ENCODE measurements at places on chromosomes 6 and 20.

DNA sequence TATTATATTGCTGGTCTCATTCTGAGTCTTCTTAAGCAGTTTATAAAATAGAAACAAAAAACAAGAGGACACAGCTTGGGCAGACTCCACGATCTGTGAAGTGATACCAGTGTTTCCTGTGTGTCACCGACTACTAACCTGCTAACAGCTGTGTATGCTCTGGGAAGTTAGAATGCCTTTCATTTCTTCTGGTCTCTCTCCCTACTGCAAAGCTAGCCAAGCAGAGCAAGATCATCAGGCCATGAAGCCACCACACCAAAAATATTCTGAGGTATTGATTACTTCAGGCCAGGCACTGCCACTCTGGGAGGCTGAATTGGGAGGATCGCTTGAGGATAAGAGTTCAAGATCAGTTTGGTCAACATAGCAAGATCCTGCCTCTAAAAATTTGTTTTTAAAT is 46.9 kb upstream of the SMIM29 start:
- no peak for DNase-seq

DNA sequence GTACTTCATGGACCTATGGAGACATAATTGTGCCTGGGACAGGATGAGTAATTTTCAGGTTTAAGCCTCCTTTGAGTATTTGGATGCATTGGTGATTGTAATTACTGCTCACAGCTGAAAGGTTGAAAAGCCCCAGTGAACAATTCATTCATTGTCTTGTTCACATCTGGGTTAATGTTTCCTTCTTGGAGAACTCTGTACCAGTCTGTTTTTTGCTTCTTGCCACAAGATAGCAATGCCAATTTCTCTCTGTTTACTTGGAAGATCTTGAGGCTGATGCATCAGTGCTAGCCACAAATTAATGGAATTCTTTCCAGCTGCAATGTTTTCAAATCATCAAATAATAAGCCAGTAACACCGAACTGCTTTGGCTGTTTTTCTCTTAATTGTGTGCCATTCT is 207.8 kb downstream of the BMP2 start:
- DNase-seq = no peak

DNA sequence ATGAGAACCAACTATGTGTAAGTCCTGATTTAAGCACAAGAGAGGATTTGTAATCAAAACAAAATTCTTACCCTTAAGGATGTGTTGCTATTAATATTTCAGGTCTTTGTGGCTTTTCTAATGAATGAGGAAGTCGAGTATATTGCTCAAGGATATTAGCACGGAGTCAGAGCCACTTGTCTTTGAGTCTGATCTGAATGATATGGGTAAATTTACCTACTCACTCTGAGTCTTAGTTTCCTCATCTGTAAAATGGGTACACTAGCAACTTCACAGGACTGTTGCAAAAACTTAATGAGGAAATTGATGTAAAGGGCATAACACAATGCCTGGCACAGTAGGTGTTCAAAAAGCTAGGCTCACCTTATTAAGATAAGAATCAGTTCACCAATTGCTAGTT is 30.0 kb upstream of the QKI start:
- no peak for DNase-seq

DNA sequence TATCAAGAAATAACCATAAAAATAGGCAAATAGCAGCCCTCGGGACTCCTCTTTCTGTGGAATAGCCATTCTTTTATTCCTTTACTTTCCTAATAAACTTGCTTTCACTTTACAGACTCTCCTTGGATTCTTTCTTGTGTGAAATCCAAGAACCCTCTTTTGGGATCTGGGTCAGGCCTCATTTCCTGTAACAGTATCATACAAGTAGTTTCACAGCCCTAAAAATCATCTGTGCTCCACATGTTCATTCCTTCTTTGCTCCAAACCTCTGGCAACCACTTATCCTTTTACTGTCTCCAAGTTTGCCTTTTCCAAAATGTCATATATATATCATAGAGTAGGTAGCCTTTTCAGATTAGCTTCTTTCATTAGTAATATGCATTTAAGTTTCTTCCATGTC is 13.5 kb upstream of the NT5E start:
- DNase-seq = no peak

- no peak for DNase-seq
Observed at GRCh38 chr6:67680297-67680932, 954.7 kb upstream of the ADGRB3 start.

DNA sequence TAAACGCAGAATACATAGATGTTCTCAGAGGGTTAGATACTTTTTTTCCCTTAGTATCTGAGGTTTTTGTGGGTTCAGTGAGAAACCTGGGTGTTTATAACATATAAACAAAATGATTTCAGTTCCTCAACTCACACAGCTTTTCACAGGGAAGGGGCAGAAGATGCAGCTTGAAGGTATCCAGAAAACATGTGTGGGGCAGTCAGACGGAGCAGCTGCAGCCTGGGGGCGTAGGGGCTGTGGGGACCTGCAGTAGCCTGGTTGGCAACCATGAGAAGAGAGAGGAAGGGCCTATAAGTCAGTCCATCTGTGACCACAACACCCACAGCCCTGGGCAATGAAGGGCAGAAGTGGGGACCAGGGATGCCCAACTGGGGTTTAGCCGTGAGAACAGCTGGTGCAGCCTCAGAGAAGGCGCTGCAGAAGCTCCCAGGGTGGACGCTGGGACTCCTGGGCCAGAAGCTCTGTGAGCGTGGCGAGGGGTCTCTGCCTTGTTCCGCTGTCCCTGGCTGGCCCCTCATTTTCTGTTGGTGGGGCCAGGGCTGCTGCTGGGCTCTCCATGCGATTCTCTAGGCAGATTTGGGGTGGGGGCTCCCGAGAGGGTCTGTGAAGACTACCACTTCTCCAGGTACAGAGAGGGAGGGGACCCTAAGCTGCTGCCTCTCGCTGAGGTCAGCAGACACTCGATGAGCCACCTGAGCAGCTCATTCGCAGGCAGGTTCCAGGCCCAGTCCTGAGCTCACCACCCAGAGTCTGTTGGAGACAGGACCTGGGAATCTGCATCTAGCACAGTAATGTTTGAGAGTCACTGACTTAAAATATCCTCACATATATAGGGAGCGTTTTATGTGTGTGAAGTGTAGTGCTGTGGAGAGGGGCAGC is 181.2 kb downstream of the ZDHHC14 start:
- DNase-seq = no peak

DNA sequence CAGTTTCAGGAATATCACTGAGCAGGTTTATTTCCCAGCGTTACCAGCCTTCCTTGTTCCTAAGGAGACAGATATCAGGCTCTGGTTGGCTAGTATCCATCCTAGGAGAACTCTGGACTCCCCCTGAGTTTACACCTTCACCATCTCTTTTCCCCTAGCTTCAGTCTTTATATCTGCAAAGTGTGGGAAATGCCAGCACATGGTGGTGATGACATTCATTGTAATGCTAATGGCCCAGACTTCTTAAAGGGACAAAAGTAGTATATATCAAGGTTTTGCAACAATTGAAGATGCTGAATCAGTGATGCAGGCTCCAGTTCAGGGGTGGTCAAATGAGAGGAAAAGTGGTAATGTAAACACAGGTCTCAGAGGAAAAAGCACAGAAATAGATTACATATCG is 224.3 kb upstream of the SYNDIG1 start:
- no peak for DNase-seq

- peak; percentile 83 for DNase-seq
Observed at GRCh38 chr6:33375143-33375671, 16.4 kb upstream of the KIFC1 start.

GRCh38 chr6:105210932-105211531 is 31.2 kb upstream of the POPDC3 start:
- no peak for DNase-seq

GRCh38 chr20:35342154-35342769 is 50.0 kb upstream of the FAM83C start:
- no peak for DNase-seq

- DNase-seq = no peak
Observed at GRCh38 chr6:80268865-80269730, 162.6 kb downstream of the BCKDHB start.

DNA sequence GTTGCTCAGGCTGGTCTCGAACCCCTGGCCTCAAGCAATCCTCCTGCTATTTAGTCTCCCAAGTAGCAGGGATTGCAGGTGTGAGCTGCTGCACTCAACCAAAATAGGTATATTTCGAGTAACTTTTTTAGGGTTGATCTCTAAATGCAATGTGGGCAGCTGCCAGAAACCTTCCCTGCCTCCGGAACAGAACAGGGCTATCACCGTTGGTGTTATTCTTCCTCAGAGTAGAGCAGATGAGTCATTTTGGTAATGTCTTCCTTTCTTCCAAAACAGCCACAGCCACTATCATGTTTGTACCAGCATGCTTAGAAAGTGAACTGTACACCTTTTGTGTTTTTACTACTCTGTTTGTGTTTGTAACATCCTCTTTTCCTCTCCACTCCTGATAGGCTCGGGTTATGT is 44.1 kb downstream of the SNX9 start:
- DNase-seq = no peak

DNA sequence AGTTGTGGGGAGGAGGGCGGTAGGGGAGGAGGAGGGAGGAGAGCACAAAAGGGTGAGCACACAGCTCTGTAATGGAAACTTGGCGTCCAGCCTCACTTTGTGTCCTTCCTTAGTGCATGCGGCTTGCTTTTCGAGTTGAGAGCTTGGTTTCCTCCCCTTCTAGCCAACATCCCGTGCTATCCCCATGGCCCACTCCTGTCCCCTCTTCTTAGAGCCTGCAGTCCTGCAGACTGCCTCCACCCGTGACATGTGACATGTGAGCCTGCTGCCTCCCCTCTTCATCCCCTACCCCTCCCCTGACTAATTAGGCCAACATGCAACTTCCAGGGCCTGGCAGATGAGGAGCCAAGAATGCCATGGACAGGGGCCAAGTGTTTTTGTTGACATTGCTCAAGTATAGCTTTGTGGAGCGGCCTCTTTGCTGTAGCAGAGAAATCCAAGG is 63.2 kb downstream of the SLC24A3 start:
- DNase-seq = peak; percentile 77

DNA sequence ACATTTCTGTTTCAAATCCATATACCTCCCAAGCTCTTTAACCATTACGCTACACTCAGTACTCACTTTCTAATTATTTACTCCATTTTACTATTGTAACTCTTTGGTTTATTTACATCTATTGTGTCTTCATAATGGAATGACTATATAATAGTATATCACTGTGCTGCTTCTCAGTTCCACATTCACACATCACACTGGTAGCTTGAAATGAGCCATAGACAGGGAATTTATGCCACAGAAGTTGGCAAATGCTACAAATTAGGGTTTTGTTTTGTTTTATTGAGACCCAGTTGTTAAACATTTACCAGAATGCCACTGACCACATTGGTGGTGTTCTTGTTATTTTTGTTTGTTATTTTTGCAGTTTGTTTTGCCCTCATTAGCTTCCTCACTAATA is 213.9 kb downstream of the KCNQ5 start:
- DNase-seq = no peak

GRCh38 chr20:24437196-24438082 is 32.0 kb upstream of the SYNDIG1 start:
- DNase-seq = no peak

- no peak for DNase-seq
Observed at GRCh38 chr20:57896017-57896416, 186.2 kb upstream of the PMEPA1 start.

DNA sequence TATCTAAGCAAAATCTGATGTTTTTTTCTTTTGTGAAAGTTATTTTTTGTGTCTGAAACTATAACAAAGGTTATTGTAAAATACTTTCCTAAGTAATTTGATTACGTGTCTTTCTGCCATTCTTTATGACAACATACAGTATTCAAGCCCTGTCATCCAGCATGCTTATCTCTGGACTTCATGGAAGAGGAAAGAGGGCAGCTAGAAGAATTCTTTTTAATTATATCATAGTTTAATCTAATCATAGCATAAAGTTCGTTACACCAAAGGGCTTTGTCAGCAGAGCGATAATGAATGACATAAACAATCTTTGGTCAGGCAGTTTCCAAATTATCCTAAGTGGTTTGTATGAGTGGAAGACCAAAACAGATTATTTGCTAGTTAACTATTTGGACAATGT is 3.5 kb downstream of the ENPP3 start:
- no peak for DNase-seq

DNA sequence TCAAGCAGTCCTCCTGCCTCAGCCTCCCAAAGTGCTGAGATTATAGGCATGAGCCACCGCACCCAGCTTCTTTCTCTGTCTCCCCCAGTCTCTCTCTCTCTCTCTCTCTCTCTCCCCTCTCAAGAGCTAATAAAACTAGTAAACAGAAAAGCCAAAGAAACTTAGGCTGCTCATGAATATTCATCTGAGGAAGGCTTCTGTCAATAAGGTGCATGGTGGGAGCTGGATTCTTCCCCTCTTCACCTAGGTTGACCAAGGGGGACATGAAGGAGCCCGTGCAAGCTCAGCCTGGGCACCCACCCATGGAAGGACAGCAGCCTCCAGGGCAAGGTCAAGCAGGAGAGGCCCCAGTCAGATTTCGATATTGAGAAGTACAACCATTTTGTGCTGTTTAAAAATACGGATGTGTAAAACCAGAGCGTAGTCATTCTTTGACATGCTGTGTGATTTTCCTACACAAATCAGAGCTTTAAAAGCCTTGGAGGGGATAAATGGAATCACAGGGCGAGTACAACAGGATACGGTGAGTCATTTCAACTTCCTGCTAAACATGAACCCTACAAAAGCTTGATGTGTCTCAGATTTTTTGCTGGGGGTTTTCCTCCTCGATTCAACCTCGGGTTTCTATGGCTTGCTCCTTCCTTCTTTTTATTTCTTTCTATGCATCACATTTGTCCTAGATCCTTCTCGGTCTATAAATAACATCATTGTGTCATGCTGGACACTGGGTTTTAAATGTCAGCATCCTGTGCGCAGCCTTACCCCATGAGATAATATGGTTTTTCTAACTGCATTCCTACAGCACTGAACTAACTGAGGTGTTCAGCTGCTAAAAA is 368.9 kb upstream of the JARID2 start:
- no peak for DNase-seq
